HTR-8/SVneo (cell line): ENCODE measurements at places on chromosomes 11 and 22.

DNA sequence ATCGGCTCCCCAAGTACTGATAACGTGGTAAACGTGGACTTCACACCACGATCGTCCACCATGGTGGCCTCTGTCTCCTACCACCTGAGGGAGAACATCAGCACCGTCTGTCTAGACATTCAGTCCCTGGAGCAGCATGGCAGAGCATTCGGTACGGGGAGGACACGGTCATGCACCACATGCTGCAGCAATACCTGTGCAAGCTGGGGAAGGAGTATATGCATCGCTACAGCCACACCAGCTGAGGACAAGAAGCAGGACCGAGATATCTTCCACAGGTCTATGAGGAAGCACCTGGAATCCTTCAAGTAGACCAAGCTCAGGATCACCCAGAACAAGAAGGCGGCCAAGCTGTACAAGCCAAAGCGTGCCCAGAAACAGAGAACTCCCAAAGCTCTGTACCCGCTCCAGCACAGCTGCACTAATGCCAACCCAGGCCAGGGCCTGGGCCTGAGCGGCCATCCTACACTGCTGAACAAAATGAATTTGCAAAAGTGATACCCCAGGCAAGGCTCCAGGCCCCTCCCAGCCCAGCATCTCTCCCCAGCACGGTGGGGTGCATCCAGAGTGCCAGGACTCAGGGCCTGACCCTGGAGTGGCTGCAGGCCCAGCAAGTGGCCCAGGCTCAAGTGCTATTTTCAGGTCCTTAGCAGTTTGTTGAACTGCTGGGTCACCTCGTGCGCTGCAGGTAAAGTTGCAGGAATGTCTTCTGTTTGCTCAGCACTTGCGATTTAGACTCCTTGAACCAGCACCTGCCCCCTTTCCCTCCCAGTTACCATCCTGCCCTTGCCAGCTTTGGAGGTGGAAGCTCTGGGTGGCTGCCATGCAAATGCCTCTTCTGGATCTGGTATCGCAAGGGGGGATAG lies 119.3 kb upstream of the SERPIND1 start:
- DNase-seq, result no peak

DNA sequence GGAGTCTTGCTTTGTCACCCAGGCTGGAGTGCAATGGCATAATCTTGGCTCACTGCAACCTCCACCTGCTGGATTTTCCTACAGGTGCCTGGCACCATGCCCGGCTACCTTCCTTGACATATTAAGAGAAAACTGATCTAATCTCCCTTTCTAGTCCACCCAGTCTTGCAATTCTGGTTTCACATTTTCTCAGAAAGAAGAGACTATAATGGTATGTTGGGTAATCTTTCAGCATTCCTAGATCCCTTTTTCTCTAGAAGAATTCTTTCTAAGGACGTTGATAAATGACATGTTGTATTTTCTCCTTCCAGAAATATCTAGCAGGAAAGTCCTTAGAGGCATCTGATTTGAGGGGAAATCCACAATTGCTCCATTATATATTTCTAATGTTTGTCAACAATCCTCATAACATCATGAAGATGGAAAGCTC lies 10.4 kb upstream of the HSPA8 start:
- no peak for DNase-seq

DNA sequence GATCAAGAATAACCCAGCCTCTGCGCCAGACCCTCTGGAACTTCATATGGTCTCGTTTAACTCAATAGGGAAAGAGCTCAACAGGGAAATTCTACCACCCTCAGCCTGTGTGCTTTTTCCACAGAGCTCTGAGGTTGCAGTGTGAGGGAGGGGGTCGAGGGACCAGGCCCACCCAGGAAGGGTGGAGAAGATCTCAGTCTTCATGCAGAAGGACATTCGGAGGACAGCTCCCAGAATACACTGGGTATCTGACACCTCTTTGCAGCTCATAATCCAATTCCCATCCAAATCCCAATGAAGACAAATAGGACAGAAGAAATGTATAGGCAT lies 56.6 kb downstream of the ST14 start:
- no peak for DNase-seq

GRCh38 chr11:1444823-1445422 lies 41.7 kb downstream of the MOB2 start:
- DNase-seq, result no peak

- DNase-seq, result no peak
Measured at GRCh38 chr22:29266564-29267461, 968 bp downstream of the RHBDD3 start.

GRCh38 chr22:50640857-50641647 lies 13.1 kb upstream of the ARSA start:
- DNase-seq, result no peak

GRCh38 chr11:116285026-116285425 lies 487.8 kb downstream of the BUD13 start:
- no peak for DNase-seq

DNA sequence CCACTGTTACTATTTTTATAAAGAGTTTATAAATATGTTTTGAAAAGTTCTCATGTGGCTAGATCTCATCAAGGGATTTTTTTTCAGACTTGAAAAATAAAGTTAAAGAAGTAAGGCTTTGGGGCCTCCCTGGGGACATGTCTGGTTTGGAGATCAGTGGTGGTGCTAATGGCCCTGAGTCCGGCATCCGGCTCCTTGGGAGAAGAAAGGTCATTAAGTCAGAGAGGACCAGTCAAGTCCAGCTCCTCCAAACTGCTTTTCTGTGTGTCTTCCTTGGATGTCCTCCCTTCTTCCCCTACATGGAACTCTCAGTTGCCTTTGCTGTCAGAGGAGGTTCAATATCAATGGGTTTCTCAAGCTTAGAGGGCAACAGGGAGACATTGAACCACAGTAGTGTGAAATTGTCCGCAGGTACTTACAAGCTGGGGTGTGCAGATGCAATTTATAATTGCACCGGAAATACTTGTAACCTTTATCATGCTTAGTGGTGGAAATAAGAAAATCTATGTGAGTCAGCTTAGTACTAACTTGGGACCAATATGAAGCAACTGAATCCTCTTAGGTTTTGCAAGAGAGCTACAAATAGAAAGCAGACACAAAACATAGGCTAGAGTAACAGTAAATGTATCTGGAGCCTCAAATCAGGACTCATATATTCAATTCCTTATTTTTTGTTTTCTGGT lies 144.3 kb downstream of the TEAD1 start:
- no peak for DNase-seq

DNA sequence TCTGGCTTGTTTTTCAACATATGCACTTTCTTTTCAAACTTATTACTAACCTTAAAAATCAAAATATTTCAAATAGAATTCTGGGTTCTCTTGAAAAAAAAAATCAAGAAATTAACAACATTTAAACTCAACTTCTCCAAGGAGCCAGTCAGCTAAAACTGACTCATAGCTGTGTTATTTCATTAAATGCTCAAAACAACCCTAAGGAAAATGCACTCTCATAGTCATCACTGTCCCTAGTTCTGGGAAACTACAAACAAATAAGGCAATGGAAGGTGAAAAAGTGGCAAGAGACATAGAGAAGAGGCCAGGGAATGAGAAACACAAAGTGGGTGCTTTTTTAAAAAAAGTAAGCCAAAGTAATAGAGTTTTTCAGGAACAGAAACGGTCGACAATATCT lies 4.1 kb upstream of the ARHGAP20 start:
- no peak for DNase-seq

DNA sequence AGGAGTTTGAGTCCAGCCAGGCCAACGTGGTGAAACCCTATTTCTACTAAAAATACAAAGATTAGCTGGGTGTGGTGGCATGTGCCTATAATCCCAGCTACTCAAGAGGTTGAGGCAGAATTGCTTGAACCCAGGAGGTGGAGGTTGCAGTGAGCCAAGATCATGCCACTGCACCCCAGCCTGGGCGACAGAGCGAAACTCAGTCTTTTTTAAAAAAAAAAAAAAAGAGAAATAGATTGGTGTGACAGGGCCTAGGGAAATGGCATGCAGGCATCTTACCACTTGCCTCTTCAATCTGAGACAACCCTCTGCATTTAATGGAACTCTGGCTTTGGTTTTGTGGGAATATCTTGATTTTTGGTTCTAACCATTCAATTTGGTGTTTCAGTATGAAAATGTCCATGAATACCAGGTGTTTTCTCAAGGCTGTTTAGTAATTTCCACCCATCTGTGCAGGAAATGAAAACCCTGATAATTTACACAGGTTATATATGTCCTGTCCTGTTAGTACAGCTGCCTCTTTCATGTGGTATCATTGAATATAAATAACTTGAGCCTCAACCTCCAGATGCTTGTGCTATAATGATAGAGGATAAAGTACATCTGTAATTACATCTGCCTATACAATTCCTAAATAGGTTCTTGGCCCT lies 8.4 kb downstream of the XBP1 start:
- DNase-seq, result no peak

- no peak for DNase-seq
Measured at GRCh38 chr11:43919852-43920597, 22.4 kb upstream of the C11orf96 start.

GRCh38 chr11:16040151-16040550 lies 316.2 kb downstream of the SOX6 start:
- DNase-seq, result no peak

GRCh38 chr11:93577286-93577685 lies 34.1 kb upstream of the SMCO4 start:
- no peak for DNase-seq

DNA sequence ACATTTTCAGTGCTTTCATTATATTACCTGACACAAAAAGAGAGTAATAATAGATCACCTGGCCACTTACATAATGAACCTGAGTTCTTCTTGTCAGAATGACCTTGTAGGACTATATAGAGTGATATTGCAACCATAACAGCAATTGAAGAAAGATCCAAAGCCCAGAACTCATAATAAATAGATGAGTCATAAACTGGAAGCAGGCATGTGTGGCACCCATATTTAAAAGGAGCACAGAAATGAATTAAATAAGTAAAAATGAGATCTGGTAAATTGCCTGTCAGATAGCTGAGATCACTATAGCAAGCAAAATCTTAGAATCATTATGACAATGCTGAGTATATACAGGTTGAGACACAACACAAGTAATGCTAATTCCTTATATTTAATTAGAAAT lies 331.8 kb downstream of the AASDHPPT start:
- no peak for DNase-seq

DNA sequence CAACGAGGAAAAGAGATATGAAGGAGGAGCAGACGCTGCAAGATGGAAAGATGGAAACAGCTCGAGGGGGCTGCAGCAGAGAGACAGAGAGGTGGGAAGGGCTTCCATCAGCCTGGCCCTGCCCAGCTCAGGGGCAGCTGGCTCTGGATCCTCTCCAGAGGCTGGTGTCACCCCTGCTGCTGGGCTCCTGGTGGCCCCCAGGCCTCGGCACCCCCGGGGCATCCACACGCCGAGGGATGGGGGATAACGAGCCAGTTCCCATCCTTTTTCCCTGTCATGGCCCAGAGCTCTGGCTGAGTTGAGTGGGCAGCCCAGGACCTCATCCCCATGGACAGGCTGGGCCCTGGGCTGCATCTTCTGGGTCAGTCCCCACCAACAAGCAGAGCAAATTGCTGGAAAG lies 102.3 kb downstream of the ST3GAL4 start:
- DNase-seq, result no peak

DNA sequence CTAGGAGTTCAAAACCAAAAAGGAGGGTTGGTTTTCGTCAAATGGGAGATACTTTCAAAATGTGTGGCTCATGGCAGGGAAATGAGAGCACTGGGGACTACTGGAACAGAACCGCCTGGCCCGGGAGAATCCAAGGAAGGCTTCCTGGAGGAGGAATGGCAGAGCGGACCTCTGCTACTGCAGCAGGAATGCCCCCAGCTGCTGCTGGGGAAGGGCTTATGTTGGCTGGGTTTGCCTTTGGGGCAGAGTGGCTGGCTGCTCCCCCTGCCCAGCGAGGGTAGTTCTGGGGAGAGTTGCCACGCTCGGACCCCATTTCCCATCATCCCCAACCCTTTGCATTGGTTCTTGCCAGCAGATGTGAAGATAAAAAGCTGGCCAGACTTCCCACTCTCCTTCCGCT lies 10.6 kb upstream of the APOBEC3A start:
- DNase-seq, result no peak

DNA sequence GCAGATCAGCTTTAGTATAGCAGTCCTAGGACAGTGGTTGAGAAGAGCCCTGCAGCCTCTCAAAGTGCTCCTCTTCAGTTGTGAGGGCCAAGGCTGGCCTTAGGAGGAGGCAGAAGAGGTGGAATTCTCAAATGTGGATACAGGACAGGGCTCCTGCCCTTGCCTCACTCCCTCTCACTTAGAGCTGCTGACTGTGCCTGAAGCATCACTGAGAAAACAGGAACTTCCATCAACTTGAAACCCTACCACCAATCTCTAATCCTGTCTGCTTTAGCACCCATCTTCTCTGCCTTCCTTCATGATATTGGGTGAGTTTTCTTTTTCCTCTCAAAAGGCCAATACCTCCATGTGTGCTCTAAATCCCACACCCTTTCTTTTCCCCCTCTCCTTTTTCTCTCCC lies 14.4 kb upstream of the UCP3 start:
- DNase-seq, result no peak

- no peak for DNase-seq
Measured at GRCh38 chr11:1109918-1110705, 35.4 kb downstream of the MUC2 start.

DNA sequence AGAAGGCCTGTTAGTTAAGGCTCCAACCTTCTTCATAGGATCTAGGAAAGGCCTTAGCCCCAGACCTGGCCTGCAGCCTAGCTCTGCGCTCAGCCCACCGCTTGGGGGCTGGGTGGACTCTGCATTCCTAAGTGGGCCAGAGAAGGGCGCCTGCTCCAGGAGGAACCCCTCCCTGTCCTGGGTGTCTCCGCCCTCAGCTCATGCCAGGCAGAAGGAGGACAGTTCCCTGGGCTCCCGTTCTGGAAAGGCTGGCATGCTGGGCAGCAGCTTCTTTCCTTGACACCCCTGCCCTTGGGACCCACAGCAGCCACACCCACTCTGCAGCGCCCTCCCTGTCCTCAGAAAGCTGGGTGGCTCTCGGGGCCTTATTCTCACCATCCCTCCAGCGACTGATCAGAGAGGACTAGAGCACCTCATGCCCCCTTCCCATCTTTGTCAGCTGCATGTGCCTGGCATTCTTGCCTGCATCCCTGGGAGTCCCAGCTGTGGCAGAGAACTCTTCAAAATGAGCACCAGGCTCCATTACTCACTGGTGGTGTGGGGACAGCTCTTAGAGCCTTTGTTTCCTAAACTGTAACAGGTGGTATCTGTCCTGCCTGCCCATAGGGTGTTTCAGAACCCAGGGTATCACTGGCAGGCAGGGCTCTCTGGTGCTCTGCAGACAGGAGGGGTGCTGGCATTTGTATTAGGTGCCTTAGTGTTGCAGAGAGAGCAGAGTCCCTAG lies 20.3 kb upstream of the MYRF start:
- DNase-seq, result no peak

GRCh38 chr11:93871526-93871925 lies 21.1 kb upstream of the VSTM5 start:
- DNase-seq, result no peak

- no peak for DNase-seq
Measured at GRCh38 chr11:77055101-77055561, 11.6 kb upstream of the CAPN5 start.
